Small intestine (tissue), 16 donors: ENCODE measurements at places on chromosomes 7 and 10.

- no peak for DNase-seq
- no peak overlapping the region for H3K4me3 ChIP-seq
- no peak overlapping the region for H3K27ac ChIP-seq
- no peaks in the 10 kb centered on the region for H3K4me1 ChIP-seq
- peaks cover 20% of the 10 kb centered on the region for H3K36me3 ChIP-seq
These were observed 53.5 kb downstream of the SND1 start for GRCh38 chr7:127705461-127705959.

DNA sequence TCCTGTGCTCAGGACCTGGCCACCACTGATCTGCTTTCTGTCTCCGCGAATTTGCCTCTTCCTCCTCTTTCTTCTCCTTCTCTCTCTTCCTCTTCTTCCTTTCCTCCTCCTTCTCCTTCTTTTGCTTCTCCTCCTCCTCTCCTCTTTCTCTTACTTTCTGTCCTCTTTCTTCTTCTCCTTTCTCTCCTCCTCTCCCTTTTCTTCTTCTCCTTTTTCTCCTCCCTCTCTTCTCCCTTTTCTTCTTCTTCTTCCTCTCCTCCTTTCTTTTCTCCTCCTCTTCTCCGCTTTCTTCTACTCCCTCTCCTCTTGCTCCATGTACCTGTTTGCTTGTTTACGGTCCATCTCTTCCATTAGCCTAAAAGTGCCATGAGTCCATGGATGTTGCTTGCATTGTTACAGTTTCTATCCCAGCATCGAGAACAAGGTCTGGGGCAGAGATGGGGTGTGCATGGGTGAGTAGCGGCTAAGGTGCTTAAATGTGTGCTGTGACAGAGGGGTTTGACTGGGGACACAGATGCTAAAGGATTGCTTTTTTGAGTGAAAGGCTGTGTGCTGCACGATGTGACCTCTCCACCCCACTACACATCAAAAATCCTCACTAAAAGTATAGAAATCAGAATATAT, 7.7 kb downstream of the SH2D4B start:
- no peak overlapping the region for H3K4me3 ChIP-seq
- H3K36me3 ChIP-seq = no peaks in the 10 kb centered on the region
- no peaks in the 10 kb centered on the region for H3K27me3 ChIP-seq

DNA sequence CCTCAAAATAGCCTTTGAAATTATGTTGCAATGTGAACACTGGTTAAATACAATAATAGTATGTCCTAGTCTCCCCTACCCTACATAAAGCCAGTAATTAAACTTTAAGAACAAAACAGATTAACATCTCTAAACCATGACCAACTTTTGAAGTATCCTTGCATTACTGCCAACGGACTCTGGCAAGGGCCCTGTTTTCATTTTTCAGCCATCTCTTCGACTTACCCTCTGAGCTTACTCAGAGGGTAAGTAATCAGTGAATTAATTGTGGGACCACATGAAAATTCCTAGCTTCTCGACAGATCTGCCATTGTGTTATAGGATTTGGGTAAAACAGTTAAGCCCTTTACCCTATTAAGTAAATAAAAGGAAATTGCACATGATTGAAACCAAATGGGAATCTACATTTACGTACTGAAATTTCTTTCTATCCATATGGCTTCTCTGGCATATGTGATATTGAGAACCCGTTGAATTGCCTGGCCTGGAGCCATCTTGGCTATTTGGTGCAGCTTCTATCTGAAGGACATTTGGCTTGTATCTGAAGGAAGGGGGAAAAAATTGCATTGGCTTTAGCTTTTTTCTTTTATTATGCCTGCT, 39.6 kb downstream of the DYNC1I1 start:
- no peak overlapping the region for H3K27ac ChIP-seq

- no peaks in the 10 kb centered on the region for H3K36me3 ChIP-seq
- H3K4me1 ChIP-seq = no peaks in the 10 kb centered on the region
- no peak for DNase-seq
- H3K27ac ChIP-seq = no peak overlapping the region
- H3K4me3 ChIP-seq = no peak overlapping the region
These were observed 593.3 kb downstream of the POM121L12 start for GRCh38 chr7:53628775-53629174.

GRCh38 chr10:16673443-16673842, 143.8 kb downstream of the RSU1 start:
- H3K27ac ChIP-seq = no peak overlapping the region
- no peaks in the 10 kb centered on the region for H3K36me3 ChIP-seq
- no peak for DNase-seq
- no peaks in the 10 kb centered on the region for H3K27me3 ChIP-seq
- no peaks in the 10 kb centered on the region for H3K4me1 ChIP-seq

- H3K27me3 ChIP-seq = no peaks in the 10 kb centered on the region
- H3K4me1 ChIP-seq = no peaks in the 10 kb centered on the region
- no peak overlapping the region for H3K4me3 ChIP-seq
- DNase-seq = no peak
- H3K27ac ChIP-seq = no peak overlapping the region
These were observed 40.9 kb upstream of the ZNF365 start for GRCh38 chr10:62333135-62333889.

- H3K36me3 ChIP-seq = no peaks in the 10 kb centered on the region
- H3K4me3 ChIP-seq = peak within 1 kb of the TSS; percentile 80
- H3K27ac ChIP-seq = peak within 1 kb of the TSS; percentile 85
- DNase-seq = peak; percentile 95
- peaks cover 20% of the 10 kb centered on the region for H3K4me1 ChIP-seq
These were observed at the start of gene SEMA3C for GRCh38 chr7:80918909-80919721. TSS of gene SEMA3C (minus strand) at chr7:80919051. CDS start at chr7:80916781, 2,270 bp downstream.

DNA sequence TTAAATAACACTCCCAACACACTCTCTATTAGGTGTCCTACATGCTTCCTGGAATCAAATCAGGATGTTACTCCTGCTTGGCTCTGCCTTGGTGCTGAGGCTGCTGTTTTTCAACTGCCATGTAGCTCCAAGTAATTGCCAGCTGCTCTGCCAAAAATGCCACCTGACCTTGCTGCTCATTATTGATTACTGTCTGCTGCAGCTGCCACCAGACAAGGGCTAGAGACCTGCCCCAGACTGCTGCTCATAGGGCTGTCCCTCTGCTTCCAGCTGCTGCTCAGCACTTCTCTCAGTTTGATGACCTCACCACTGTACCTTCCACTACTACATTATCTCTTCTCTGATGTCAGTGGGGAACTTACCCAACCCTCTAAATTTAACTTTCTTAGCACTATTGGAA, 102.5 kb downstream of the PCLO start:
- no peaks in the 10 kb centered on the region for H3K36me3 ChIP-seq
- DNase-seq = no peak
- H3K4me1 ChIP-seq = no peaks in the 10 kb centered on the region
- no peaks in the 10 kb centered on the region for H3K27me3 ChIP-seq

DNA sequence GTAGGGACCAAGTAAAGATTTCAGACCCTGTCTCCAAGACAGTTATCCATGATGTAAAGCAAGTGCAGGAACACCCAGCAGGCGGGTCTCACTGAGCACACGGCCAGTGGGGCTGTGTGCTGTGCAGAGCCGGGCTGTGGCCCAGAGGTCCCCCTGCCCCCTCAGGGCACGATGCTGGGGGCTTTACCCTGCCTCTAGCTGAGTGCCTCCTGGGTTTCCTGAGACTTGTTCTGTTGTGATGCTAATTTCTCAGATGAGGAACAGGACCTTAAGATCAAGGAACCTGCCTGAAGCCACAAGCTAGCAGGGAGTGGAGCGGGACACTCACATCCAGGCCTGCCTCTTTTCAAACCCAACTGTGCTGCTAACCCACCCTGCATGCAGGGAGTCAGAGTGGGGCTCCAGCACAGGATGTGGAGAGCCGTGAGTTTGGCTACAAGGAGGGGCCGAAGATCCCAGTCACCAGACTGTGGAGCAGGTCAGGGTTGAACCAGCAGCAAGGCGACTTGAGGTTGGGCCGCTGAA, 76.1 kb upstream of the LYZL2 start:
- no peak for DNase-seq
- no peak overlapping the region for H3K4me3 ChIP-seq
- H3K36me3 ChIP-seq = no peaks in the 10 kb centered on the region
- no peaks in the 10 kb centered on the region for H3K27me3 ChIP-seq

- no peaks in the 10 kb centered on the region for H3K4me1 ChIP-seq
- H3K27ac ChIP-seq = no peak overlapping the region
- no peak for DNase-seq
- no peaks in the 10 kb centered on the region for H3K36me3 ChIP-seq
These were observed 64.6 kb upstream of the KCNMA1 start for GRCh38 chr10:77702166-77702565.

GRCh38 chr7:65390588-65390987, 16.9 kb downstream of the ZNF92 start:
- no peak overlapping the region for H3K4me3 ChIP-seq
- peaks cover 7% of the 10 kb centered on the region for H3K4me1 ChIP-seq
- H3K27me3 ChIP-seq = no peaks in the 10 kb centered on the region
- DNase-seq = peak; percentile 75
